ENCODE measurements at places on chromosomes 4 and X.

- no peak for DNase-seq
Observed at GRCh38 chr4:174352061-174352819, 68.5 kb downstream of the CEP44 start.

DNA sequence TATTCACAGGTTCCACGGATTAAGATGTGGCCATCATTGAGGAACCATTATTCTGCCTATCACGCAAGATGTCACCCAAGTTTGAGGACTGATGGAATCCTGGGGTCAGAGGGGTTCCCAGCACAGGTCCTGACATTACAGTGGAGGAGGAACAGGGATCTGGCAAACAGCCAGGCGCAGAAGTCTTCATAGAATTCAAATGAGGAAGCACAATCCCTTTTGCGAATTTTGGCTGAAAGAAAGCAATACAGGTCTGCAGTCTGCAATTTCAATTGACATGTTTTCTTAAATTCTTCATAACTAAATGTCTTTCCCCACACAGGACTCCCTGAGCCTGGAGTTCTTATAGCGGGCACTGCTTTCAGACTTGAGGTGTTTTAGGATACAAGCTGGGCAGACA, 14.5 kb downstream of the DOCK11 start:
- DNase-seq = no peak

DNA sequence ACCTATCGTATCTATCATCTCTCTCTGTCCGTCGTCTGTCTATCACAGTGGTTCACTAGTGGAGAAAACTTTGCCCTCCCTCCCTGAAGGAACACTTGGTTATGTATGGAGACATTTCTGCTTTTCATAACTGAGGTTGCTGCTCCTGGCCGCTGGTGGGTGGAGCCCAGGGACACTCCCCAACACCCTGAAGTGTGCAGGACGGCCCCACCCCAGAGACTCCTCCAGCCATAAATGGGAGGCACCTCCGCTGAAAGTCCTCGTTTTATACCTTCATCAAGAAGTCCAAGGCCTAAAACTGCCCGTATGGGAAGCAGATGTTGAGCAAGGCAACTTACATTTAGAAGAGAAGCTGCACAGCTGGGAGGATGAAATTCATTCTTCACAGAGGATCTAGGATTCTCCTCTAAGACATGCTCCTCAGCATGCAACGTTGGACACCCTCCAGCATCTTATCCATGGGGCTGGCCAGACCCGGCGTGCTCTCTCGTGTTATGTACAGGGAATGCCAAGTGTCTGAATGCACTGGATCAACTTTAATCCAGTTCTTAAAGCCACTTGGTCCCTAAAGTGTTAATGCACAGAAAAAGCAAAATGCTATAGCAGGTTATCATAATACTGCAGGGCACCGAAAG, 43.5 kb downstream of the PRKX start:
- no peak for DNase-seq

- no peak for DNase-seq
Observed at GRCh38 chr4:88177983-88178625, 19.7 kb upstream of the ABCG2 start.

- DNase-seq = no peak
Observed at GRCh38 chr4:151887031-151887815, 126.4 kb upstream of the GATB start.

GRCh38 chr4:153394945-153395344, 50.5 kb downstream of the MND1 start:
- no peak for DNase-seq

DNA sequence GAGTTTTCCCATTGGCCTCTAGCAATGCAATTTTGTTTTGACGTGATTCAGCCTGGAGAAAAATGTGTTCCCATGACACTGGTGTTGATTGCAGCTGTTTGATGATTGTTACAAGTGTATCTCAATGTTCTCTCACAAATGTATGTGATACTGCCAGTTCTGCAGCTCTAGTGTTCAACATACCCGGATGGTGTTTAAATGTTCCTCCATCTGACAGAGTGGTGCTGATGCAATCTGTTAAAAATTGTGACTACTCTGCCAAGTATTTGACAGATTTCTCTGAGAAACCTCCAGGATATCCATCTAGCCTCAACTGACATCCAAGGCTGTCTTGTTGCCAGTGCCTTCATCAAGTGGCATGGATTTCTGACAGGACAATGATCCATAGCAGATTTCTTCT, 657.2 kb upstream of the DIAPH2 start:
- no peak for DNase-seq

GRCh38 chr4:8911316-8912088, 39.9 kb upstream of the HMX1 start:
- no peak for DNase-seq

GRCh38 chr4:110197529-110198042, 829 bp downstream of the ELOVL6 start:
- peak; percentile 19 for DNase-seq

DNA sequence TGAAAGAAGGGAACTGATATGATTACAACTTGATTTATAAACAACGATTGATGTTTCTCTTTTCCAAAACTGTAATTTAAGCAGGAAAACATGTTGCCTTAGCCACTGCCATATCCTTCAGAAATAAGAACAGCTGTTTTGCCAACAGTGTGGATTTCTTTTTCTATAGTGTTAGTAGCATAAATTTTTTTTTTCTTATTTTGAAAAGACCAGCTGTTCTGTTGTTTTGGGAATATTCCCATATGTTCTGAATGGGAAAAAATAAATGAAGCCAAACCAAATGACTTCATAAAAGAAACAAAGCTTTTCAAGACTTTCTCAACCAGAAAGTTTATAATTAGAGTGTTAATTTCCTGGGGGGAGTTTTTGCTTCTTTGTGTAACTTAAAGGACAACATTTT, 83.9 kb upstream of the ARHGAP24 start:
- DNase-seq = no peak

DNA sequence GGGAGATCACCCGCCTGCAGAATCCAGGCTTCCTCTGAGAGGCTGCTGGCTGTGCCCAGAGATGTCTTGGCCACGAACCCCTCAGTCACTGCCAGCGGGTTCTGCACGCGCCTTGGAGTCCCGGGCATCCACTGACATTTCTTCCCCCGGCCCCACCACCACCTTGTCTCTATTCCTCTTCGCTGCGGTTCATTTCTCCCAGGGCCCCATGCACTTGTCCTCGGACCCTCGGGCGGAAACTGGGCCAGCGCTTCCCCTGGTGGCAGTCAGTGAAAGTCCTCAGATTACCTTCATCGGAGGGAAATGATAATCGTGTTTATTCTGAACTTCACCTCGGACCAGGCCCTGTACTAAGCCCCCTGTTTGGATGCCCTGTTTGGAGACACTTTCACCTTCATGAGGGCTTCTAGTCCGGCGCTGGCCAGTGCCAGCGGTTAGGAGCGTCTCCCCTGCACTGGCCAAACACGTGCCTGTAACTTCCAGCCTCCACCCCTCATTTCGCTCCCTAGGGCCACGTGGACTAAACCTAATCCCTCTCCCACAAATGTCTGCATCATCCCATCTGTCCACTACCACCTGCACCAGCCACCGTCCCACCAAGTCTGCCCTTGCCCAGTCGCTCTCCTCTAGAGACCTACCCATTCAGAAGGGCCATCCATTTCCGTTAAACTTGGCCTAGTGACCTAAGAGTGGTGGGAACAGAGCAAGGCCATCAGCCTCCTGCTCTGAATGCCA, 82.0 kb downstream of the DCTD start:
- DNase-seq = no peak

- no peak for DNase-seq
Observed at GRCh38 chr4:176387571-176387970, 67.8 kb downstream of the SPCS3 start.

DNA sequence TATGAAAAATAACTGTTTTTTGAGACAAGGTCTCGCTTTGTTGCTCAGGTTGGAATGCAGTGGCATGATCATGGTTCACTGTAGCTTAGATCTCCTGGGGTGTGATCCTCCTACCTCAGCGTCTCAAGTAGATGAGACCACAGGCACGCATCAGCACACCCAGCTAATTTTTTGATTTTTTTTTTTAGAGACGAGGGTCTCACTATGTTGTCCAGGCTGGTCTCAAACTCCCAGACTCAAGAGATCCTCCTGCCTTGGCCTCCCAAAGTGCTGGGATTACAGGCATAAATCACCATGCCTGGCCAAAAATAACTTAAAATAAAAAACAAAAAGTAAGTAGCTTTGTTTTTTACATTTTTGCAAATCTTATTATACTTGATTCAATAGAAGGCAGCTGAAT, 63.3 kb downstream of the NOCT start:
- DNase-seq = no peak

- DNase-seq = no peak
Observed at GRCh38 chrX:119105826-119106225, 21.8 kb downstream of the KIAA1210 start.

GRCh38 chr4:173821876-173822275, 291.8 kb upstream of the HAND2 start:
- no peak for DNase-seq

GRCh38 chr4:172599554-172599953, 569.1 kb upstream of the GALNT7 start:
- no peak for DNase-seq

- DNase-seq = no peak
Observed at GRCh38 chr4:169236078-169236477, 34.7 kb downstream of the SH3RF1 start.

DNA sequence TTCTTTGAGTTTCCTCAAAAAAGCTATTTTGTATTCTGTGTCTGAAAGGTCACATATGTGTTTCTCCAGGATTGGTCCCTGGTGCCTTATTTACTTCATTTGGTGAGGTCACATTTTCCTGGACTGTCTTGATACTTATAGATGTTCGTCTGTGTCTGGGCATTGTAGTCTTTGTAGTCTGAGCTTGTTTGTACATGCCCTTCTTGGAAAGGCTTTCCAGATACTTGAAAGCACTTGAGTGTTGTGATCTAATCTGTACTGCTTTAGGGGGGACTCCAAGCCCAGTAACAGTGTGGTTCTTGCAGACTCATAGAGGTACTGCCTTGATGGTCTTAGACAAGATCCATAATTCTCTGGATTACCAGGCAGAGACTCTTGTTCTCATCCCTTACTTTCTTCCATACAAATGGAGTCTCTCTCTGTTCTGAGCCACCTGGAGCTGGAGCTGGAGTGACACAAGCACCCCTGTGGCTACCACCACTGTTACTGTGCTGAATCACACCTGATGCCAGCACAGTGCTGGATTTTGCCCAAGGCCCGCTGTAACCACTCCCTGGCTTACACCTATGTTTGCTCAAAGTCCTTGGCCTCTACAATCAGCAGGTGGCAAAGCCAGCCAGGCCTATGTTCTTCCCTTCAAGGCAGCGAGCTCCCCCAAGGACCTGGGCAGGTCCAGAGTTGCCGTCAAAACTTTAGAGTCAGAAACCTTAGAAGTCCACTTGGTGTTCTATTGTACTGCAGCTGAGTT, 72.3 kb upstream of the EFHC2 start:
- DNase-seq = no peak

- DNase-seq = no peak
Observed at GRCh38 chrX:68938244-68939004, 109.6 kb downstream of the EFNB1 start.

DNA sequence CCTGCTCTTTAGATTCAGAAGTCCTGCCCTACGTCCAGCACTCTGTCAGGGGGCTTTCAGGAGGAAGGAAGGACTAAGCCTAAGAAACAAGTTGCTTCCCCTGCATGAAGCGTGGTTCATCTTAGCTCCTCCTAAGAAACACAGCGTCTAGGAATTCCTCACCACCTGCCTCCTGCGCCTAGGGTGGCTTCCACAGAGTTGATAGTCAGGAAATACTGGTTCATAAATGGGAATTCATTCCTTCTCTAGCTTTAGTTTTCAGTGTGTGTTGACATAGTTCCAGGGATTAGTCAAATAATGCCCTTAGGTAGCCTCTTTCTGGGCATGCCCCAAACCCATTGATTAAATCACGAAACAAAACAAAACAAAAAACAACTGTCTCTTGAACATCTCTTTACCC, 1.7 kb upstream of the MXRA5 start:
- no peak for DNase-seq

DNA sequence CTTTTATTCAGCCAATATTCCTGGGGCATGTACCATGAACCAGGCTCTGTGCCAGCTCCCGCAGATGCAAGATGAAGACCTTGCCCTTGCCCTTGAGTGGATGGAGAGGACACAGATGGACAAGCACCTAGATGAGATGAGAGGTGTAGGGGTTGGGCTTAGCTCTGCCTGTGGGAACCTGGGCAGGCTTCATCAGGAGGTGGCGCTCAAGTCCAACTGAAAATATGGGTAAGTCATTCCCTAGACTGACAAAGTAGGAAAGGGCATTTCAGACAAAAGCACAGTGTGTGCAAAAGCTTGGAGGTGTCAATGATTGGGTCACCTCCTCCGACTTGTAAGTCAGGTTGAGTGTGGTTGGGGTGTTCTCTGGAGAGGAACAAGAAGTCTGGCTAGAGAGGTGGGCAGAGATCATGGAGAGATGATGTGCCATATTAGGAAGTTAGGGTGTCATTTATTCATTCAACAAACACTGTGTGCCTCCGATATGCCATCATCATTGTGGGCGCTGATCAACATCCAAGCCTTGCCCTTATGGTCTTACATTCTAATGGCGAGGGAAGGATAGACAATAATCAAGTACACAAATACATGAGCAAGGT, 64.6 kb downstream of the ANAPC4 start:
- no peak for DNase-seq

- DNase-seq = no peak
Observed at GRCh38 chr4:40976343-40976742, 226.6 kb downstream of the NSUN7 start.

GRCh38 chr4:1208266-1208961, 36.0 kb upstream of the SPON2 start:
- no peak for DNase-seq

DNA sequence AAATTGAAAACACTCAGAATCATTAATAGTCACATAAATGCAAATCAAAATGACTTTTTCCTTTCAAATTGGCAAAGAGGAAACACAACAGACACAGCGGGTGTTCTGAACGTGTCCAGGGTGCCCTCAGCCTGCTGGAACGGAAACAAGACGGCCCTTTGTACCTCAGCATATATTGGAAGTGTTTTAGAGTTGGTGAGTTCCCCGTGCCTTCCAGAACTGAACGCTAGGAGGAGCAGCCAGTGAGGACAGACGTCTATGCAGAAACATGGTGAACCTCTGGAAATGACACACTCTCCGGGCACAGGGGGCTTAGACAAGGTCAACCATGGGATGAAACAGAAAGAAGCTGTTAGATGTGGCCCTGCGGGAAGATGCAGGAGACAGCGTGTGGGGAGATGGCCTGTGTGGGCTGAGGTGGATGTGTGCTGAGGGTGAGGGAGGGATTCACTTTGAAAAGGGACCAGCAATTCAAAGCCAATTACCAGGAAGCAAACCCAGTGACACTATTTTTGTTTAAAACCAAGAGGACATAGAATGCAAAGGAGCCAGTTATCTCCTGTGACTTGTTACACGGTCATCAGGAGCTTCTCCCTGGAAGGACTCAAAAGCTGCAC, 40.4 kb downstream of the RNF212 start:
- DNase-seq = peak; percentile 22
